Stimulated activated CD4-positive, alpha-beta T cell treated with anti-CD3 and anti-CD28 coated beads, Interleukin-4, amount 100 ng/mL, for 48 hours (primary cell): ENCODE measurements at places on chromosomes 12 and 14.
A peak's percentile ranks its signal among the peaks of the same experiment; 100 is the strongest.

- no peak for DNase-seq
These were observed 43.8 kb upstream of the KTN1 start for GRCh38 chr14:55536204-55536708.

DNA sequence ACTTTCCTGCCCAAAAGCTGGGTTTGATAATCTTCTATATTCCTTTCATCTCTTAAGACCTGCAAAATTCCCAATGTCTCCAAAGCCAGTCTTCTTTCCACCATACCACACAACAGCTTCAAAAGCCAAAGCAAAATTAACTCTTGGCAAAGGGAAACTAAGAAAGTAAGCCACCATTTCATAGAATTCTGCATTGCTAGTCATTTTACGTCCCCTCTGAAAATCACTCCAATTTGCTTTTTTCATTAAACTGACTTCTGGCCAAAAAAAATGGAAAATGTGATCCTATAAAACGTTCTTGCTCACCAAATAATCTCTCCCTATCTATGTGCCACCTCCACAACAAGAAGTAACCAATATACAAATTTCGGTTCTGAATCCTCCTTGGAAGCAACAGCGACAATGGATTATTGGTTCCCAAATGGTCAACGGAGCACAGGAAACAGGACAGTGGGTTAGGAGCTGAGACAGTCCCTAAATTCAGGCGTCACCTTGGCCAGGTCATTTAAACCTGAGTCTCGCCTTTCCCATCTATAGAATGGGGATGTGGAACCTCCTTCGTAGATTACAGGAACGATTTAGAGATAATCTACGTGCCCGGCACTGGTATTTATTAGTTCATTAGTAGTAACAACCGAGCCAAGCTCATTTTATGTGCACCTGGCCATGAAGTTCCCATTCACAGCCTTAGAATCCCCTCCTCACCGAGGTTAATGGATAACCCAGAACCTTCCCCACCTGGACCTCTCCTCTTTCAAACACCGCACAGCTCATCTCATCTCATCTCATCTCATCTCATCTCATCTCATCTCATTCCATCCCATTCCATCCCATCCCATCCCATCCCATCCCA is 1.2 kb downstream of the NT5DC3 start:
- DNase-seq = no peak

- DNase-seq = no peak
These were observed 206.4 kb upstream of the FKBP4 start for GRCh38 chr12:2588345-2588744.

GRCh38 chr14:55910601-55911243 is 207.5 kb upstream of the PELI2 start:
- DNase-seq = no peak

DNA sequence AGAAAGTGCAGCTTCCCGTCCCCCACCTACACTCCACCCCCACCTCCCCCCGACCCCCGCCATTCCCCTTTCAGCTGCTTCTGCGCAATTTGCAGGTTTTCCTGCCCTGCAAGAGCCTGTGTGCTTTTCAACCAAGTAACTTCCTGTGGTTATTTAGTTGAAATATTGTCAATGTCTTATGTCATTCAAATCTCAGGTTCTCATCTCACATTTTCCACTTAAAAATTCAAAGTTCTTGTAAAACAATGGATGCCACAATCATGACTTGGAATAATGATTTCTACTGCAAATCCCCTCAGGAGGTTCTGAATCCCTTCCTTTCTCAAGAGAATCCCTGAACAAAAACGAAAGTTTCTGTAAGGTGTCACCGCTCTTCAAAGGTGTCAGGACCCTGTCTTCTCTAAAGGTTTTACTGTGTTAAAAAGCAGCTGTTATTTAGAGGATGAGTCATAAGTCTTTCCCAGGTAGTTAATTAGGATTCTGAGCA is 31.6 kb downstream of the WBP11 start:
- DNase-seq = no peak

DNA sequence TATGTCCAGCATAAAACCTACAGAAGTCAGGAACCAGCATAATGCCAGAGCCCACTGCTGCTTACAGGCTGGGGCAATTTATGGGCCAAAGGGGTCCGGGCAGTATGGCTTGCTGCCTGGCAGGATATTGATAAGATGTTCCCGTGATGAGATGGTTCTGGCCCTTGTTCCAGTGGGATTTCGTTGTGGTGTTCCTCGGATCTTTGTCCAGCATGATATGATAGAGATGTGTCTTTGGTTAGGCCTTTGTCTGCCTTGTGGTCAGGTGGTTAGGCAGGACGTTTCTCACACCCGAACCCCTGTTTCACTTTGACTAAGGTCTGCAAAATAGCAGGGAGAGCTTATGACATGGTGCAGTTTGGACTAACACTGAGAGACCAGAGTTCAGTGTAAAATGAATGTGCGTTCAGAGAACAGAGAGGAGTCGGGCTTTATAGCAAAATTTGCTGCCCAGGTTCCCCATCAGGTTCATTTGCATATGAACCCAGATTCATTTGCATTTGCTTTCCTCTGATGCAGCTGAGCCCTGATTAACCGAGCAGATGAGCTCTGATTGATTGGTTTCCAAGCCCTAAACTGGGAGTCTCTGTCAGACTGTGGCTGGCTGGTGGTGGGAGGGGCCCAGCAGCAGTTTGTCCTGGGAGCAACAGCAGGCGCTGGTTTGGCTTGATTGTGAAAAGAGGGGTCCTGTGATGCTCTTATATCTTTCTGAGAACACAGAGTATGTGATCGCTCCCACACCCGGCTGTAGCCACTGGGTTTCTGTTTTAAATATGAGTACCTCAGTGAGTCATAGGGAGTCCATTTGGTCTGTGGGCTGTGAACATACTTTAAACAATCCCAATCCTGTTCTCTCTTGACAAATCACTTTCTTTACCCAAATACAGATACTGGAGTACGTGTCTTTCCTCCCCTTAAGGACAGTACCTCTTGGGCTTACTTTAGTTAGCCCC is 156.3 kb upstream of the PZP start:
- DNase-seq = peak; percentile 28

DNA sequence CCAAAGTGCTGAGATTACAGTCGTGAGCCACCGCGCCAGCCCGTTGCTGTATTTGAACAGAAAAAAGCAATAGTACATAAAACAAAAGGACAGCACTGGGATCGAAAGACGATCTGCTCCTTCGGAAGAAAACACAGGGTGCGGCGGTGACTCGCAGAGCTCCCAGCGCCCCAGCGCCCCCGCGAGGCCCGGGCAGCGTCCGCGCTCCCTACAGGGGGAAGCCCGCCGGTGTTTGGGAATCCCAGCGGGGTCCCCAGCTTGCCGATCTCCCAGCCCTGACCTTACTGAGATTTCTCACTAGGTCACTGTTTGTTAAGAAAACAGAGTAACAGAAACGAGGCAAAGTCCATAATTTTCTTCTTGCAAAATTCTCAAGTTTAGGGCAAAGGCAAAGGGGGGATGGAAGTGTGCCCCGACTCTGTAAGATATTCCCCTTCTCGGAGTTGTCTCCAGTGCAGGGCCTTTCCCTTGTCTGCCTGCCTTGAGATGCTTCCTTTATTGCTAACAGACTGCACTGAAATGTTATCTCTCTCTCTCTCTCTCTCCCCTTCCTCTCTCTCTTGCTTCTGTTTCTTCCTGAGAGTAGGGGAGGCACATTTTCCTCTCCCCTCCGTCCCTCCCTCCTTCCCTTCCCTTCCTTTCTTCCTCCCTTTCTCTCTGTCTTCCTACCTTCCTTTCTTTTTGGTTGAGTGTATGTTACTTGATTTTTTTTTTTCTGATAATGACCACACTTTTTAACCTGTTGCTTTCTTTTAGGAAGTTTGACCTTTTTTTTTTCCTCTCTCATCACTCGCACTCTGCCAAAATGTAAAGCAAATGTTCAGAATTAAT is 91.9 kb downstream of the TMEM30B start:
- DNase-seq = peak; percentile 27

- no peak for DNase-seq
These were observed 599 bp downstream of the PAPLN start for GRCh38 chr14:73237786-73238423.
